Activated CD4-positive, alpha-beta T cell treated with anti-CD3 and anti-CD28 coated beads, Interleukin-2, amount 10 ng/mL, durations not matched to agents 7 days and 5 days (primary cell): ENCODE measurements at places on chromosomes 1 and 21.

DNA sequence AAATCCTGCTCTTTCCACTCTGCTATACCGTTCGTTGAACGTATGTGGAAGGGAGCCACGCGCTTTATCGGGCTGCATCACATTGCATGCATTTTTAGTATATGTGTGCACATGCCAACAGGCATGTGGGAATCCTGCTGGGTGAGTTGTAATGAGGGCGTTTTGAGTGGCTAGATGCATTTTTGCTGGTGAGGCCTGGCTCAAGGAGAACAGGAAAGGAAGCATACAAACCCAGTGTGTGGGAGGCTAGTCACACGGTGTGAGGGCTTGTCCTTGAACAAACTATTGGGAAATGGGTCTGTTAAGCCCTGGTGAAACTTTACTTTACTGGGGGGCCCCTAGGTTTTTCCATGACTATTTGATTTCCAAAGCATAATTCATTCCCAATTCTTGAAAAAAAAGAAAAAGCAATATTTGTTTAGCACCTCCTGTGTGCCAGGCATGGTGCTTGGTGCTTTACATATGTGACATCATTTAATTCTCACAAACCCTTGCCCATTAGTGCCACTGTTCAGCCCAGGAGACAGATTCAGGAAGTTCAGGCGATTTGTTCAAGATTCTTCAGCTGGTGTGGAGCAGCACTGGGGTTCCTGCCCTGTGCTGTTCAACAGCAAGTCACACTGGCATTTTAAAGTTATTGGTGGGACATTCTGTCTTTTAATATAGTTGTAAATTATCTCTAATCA is 25.6 kb upstream of the JUN start:
- DNase-seq = no peak

GRCh38 chr21:30408782-30409494 is 13.1 kb downstream of the KRTAP13-1 start:
- peak; percentile 18 for DNase-seq

GRCh38 chr1:220826729-220827128 is 40.0 kb downstream of the MTARC1 start:
- DNase-seq = no peak

DNA sequence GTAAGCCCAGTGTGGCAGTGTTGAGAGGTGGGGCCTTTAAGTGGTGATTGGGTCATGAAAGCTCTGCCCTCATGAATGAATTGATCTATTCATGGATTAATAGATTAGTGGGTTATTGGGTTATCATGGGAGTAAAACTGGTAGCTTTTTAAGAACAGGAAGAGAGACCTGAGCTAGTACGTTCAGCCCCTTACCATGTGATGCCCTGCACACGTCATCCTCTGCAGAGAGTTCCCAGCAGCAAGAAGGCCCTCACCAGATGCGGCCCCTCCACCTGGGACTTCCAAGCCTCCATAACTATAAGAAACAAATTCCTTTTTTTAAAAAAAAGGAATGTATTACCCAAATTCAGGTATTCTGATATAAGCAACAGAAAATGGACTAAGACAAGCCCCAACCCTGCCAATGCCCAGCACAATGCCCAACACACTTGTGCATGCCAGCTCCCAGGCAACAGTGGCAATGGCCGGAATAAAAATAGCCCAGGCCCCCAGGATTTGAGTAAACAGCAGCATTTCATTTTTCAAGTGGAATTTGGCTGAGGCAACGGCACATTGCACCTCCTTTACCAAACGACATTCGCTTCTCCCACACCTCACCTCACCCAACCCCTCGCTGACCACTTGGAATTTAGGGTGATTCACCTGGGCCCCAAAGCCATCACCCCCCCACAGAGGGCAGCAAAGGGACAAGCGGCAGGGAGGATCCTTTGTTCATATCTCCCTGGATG is 215.9 kb downstream of the TOMM20 start:
- no peak for DNase-seq
